CD4-positive, alpha-beta T cell treated with Interleukin-15 for 4 hours (primary cell): ENCODE measurements at places on chromosomes 3 and 15.
A peak's percentile ranks its signal among the peaks of the same experiment; 100 is the strongest.

GRCh38 chr15:63329567-63330350 is 51.9 kb downstream of the CA12 start:
- no peak for DNase-seq

GRCh38 chr3:128590948-128591347 is 59.7 kb downstream of the RPN1 start:
- DNase-seq = no peak

GRCh38 chr3:41863024-41863423 is 98.9 kb downstream of the ULK4 start:
- no peak for DNase-seq

DNA sequence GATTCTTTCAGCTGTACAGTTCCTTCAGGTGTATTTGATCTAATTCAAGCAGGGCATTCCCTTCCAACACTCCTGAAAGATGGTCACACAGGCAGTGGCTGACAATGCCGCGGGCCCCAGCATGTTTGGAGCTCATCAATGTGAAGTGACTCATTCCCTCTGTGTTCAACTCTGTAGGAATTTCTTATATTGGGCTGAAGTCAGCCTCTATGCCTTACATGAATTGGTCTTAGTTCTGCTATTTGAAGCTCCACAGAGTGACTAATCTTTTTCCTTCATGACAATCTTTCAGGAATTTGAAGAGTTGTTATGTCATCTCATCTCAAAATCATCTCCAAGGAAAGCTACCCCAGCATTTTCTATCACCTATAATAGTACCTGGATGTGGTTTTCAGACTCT is 142.5 kb upstream of the C2CD4B start:
- DNase-seq = no peak

DNA sequence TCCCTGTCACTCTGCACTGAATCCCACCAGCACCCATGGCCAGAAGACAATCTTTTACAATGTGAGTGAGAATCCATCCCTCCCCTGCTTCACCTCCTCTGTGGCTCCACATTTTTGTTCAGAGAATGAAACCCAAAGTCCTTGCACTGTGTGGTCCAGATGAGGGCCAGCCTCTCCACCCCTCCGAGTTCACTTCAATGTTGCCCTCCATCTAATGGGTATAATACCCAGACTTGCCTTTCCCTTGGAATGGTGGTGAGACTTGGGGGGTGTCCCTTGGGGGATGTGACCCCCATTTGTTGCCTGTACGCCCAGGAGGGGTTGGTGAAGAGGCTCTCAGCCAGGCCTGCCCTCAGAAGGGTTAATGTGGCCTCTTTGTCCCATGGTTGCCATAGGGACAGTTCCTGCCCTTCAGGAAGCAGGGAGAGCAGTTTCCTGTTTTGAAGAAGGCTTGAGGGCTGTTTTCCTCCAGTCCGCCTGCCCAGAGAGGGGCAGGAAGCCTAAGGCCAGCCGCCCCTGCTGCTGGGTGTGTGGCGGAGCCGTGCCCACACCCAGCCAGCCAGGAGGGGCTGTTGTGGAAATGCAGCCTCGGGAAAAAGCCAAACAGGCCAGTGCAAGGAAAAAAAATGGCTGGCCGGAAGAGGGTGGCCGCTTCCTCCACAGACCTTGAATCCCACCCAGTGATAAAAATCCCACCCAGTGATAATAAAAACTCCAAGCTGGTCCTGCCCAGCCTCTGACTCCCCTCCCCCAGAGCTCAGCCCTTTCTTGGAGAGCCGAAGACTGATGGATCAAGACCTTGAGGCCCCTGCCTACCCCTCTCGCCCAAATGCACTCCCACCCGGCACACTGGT is 14.6 kb upstream of the FGD5 start:
- no peak for DNase-seq

DNA sequence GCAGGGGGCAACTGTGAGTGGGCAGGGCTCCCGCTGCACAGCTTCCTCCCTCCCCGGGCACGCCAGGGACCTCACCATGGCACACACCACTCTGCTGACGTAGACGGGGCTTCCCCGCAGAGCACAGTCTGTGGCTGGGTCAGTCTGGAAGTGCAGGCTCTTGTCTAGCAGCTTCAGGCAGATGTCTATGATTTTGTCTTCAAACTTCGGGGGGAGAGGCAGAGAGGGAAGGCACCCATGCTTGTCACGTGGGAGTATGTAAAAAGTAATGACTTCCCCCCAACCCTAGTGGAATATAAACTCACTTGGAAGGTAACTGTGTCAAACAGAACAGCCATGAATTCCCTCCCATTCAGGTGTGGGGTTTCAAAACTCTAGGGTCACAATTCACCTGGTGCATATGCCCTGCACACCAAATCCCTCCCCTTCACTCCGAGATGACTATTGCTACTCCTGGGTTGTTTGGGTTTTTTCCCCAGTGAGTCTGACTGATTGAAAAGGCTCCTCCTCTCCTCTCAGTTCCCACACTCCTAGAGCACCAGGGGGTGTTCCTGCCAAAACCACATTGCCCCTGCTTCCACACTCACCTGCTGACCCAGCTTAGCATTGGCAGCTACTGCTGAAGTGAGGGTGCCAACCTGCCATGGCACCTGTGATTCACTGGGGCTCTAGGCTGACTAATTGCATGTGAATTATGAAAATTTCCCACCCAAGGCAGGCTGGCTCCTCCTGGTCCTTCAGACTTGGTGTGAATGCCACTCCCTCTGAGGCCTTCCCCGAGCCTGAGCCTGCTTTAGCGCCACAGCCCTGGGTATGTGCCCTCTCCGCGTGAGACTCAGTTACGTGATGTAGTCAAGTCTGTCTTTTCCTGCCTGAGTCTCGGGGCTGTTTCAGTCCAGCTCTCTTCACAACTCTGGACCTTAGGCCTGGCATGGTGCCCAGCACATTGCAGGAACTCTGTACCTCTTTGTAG is 13.0 kb downstream of the TGM5 start:
- DNase-seq = peak; percentile 27

DNA sequence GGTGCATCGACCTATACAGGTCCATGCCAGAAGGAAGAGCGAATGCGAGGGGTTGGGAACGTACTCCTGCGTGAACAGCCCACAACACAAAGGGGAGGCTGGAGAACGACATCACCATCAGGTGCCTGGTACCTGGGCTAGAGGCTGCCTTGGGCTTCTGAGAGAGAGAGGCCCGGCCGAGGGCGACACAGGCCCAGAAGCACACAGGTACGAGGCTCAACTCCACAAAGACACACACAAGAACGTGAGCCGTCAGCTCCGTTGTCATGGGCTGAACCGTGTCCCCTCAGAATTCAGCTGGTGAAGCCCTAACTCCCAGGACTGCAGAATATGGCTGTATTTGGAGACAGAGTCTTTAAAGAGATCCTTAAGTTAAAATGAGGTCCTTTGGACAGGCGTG is 134.3 kb downstream of the ATP10A start:
- no peak for DNase-seq

DNA sequence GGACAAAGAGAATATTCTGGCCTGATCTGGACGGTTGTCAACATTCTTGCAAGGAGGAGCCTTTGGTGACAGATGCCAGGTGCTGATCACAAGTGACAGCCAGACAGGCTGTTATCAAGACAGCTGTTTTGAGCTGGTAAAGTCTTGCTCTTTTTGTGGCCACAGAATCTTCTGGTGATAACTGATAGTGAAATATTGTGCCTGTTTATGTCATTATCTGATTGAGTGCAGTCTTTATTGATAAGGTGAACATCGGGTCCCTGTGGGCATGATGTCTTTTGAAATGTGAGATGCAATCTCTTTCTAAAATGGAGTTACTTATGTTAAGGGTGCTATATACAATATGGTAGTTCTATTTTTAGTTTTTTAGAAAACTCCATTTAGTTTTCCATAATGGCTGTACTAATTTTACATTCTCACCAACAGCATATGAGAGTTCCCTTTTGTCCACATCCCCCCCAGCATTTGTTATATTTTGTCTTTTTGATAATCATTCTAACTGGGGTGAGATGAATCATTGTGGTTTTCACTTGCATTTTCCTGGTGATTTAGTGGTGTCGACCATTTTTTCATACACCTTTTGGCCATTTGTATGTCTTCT is 10.7 kb downstream of the CEP63 start:
- no peak for DNase-seq

DNA sequence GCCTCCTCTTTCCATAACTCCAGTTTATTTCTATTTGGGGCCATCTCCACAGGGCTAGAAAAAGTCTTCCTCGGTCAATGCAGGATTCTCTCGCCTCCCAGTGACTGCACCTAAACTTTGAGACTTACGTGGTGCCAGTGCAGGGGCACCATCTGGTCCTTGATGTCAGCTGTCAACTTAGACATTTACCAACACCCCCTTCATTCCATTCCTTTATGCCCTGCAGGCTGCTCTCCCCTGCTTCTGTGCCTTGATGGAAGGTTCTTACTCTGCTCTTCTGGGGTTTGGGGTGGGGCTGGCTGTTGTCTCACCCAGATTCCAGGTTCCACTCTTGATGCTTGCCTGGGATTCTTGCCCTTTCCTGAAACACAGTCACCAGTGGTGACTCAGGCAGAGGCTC is 101.8 kb downstream of the ST8SIA2 start:
- no peak for DNase-seq

GRCh38 chr3:158846803-158847451 is 45.1 kb downstream of the MFSD1 start:
- DNase-seq = no peak

DNA sequence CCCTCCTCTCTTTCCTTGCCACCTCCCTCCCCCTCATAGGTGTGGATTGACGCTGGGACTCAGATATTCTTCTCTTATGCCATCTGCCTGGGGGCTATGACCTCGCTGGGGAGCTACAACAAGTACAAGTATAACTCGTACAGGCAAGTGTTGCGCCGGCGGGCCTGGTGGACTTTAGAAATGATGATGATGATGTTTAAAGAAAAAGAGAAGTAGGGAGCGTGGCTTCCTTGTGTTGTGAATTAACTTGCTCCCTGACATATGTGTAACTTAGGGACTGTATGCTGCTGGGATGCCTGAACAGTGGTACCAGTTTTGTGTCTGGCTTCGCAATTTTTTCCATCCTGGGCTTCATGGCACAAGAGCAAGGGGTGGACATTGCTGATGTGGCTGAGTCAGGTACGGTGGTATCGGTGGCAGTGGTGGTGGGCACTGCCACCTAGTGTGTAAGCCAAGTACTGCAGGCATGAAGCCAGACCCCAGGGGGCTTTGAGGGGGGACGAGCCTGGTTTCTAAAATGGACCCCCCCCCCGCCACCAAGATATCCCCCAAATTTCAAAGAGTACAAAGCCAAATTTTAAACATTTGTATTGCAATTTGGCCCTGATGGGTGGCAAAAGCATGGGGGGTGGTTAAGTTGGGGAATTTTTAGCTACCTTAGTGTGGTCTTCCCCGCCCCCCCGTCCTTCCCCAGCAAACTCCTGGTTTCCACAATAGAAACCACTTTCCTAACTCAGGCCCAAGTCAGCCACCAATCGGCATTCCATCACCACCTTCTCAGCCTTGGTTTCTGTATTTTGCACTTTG is 65.6 kb downstream of the SLC6A6 start:
- DNase-seq = peak; percentile 47

- no peak for DNase-seq
Observed at GRCh38 chr3:37899101-37899707, 37.5 kb downstream of the CTDSPL start.

DNA sequence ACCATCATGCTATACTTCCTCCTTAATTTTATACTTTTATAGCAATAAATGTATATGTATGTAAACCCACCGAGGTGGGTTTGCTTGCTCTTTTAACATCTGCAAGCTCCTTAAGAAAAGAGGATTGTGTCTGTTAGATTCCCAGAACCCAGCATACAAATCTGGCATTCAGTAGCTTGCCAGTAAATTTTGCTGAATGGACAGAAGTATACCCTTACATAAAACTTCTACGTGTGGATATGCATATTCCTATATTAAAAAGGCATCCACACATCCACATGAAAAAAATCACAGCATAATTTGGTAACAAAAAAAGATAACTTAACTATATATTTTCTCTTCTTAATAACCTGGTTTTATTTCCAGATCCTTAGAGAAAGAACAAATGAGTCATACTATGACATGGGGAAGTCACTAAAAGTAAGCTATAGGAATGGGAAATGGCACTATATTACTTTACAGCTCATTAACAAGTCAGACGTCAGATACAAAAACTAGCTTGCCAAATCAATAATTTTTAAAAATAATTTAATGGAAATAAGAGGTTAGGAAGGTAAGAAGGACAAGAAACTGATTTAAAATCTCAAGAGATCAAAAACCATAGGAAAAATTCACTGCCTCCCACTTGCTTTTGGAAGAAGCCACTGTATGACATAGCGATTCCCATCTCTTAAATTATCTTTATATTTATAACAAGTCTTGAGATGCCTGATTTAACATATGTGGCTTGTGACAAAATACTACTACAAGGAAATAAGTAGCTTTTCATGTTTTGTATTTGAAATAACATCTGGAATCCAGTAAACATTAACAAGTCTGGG is 68.7 kb downstream of the SUMF1 start:
- DNase-seq = no peak

GRCh38 chr3:16257309-16257708 is 7.4 kb downstream of the DPH3 start:
- no peak for DNase-seq

DNA sequence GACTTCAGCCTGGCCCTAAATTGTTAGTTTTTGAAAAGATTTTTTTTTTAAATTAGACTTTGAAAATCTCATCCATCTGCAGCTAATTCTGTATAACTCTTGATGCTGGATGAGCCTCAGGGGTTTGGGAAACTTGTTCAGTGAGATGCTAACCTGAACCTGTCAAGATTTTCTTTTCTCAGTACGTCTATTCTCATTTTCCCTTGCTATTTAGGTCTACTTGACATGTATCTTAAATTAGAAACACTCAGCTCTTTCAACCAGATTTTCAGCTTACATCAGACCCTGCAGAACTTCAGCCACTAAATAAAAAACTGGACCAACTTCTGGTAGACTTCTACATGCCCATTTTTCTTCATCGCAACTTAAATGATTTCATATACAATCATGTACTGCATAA is 61.4 kb downstream of the MFSD1 start:
- DNase-seq = no peak
